Amniotic epithelial cell (primary cell): ENCODE measurements at places on chromosomes 2 and 18.

GRCh38 chr2:42238644-42239288 lies 69.6 kb downstream of the EML4 start:
- DNase-seq, result peak; percentile 22

- DNase-seq, result peak; percentile 45
Measured at GRCh38 chr18:62200121-62200914, 13.3 kb downstream of the RELCH start.

GRCh38 chr2:111632661-111633060 lies 251.3 kb downstream of the ANAPC1 start:
- DNase-seq, result peak; percentile 56

DNA sequence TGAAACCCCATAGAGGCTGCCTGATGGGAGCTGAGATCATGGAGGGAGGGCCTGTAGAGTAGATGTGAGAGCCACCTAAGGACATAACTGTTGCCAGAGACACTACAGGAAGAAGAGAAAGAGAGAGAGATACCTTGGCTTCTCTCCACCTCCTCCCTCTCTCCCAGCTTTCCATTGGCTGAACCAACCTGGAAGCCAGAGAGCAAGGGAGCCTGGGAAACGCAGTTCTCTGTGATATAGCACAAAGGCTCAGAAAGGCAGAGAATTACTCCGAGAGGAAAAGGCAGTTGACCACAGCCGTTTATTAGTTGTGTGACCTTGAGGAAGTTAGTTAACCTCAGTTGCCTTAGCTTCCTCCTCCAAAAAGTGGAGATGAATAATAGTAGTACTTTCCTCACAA lies 37.7 kb upstream of the MAT2A start:
- DNase-seq, result peak; percentile 77

DNA sequence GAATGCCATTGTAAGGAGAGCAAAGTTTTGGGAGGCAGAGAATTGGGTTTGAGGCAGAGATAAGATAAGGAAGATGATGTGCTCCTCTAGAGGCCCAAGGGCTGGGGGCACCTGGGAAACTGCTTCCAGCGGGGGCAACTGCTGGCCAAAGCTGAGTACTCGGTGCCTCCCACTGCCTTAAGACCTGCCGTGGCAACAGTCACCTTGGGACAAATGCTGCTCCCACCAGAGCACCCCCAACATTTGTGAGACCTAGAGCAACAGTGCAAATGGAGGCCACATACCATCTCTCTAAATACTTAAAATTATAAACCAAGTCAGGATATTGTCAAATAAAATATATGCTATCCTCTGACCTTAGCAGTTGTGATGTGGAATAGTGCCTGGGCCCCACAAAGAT lies 127.1 kb downstream of the CAPN13 start:
- DNase-seq, result no peak

- DNase-seq, result no peak
Measured at GRCh38 chr2:174339561-174340399, 5.0 kb downstream of the SP9 start.

GRCh38 chr2:203446780-203447179 lies 88.3 kb downstream of the RAPH1 start:
- DNase-seq, result no peak

DNA sequence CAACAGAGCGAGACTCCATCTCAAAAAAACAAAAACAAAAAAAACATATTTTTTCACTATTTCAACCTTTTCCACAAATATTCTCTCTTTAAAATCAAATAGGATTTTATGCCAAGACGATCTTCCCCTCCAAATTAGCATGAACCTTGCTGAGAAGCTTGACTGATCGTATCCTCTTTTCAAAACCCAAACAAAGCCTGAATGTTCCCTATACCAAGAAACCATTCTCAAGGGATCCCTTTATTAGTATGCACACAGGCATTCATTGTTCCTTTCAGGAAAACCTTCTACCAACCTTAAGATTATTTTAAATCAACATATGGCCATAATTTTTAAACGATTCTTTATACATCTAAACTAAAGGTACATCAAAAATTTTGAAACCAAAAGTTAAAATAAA lies 6.3 kb downstream of the SPIRE1 start:
- no peak for DNase-seq

DNA sequence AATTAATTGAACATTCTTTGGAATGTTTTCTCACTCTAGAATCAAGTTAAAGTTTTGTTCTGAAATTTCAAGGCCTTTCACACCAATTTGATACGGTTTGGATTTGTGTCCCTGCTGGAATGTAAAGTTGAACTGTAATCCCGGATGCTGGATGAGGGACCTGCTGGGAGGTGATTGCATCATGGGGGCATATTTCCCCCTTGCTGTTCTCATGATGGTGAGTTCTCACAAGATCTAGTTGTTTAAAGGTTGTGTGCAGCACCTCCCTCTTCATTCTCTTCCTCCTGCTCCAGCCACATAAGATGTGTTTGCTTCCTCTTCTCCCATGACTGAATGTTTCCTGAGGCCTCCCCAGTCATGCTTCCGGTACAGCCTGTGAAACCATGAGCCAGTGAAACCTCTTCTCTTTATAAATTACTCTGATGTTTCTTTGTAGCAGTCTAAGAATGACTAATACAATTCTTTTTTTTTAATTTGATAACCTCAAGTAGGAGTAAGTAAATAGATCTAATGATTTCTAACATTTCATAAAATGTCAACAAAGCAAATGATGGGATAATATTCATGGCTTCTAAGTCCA lies 144.2 kb upstream of the CDH7 start:
- no peak for DNase-seq

- DNase-seq, result no peak
Measured at GRCh38 chr18:80065705-80066104, 31.5 kb downstream of the RBFA start.

GRCh38 chr18:38369772-38370690 lies 804.4 kb upstream of the CELF4 start:
- no peak for DNase-seq

DNA sequence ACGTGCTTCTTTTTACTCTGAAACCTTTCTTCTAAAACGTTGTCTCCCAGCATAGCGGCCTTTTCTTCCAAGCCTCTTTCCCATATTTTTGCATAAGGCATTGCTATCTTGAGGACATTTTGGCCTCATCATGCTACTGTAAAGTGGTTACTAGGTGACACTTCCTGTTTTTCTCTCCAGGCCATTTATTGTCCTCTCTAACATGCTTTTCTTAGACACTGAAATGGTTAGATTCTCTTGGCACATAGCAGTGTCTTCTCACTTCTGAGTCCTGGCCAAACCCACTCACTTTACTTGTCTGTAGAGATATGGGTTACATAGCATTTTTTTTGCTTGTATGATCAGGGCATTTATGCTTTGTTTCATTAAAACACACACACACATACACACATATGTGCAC lies 50.1 kb upstream of the KCNH7 start:
- no peak for DNase-seq

DNA sequence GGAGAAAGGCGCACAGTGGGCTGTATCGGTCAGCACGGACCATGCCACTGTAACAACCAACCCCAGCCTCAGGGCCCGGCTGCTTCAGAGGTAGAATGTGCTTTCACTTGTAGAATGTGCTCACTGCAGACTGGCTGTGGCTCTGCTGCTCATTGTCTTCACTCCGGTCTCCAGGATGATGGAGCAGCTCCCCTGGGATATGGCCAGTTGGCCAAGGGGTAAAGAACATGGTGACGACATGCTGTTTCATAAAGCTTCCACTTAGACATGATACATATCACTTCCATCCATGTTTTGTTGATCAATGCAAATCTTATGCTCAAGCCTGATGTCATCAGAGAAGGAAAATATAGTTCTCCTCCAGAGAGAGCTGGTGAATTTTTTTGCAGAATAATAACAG lies 127.7 kb downstream of the SMAD2 start:
- DNase-seq, result no peak

- peak; percentile 99 for DNase-seq
Measured at GRCh38 chr2:234679741-234680687, 183.1 kb upstream of the ARL4C start.

DNA sequence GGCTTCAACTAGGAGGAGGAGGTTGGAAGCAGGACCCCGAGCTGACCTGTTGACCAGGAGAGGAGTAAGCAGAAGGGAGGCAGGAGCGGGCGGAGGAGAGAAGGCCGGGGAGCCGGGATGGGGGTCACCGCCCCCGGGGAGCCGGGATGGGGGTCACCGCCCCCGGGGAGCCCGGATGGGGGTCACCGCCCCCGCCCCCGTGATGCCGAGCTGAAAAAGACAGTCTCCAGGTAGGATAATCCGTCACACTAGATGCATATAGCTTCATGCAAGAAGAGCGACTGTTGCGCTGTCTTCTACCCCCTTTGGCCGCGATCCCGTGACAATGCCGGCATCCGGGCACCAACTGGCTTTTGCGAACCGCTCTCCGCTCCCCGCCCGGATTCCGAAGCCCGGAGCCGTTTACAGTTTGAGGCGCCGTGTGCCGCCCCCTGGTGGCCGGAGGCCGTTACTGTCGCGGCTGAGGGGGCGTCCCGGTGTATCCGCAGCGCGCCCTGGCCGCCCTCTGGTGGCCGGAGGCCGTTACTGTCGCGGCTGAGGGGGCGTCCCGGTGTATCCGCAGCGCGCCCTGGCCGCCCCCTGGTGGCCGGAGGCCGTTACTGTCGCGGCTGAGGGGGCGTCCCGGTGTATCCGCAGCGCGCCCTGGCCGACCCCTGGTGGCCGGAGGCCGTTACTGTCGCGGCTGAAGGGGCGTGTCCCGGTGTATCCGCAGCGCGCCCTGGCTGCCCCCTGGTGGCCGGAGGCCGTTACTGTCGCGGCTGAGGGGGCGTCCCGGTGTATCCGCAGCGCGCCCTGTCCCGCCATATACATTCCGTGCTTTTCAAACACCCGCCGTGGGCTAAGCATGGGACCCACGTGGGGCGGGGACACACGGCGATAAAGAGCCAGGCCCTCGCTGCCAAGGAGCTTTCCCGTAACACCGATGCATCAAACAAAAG lies 89.6 kb downstream of the ACTR3 start:
- DNase-seq, result no peak

DNA sequence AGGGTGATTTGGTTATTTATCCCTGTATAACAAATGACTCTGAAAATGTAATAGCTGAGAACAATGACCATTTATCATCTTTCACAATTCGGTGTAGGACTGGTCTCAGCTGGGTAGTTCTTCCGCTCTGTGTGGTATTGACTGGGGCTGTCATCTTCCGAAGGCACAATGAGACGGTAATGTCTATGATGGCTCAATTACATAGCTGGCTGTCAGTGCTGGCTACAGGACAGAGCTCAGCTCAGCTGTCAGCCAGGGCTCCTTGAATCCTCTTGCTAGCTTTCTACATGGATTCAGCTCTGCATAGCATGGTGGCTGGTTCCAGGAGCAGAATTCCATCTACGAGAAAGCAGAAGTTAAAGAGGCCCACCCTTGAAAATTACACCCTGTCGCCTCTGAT lies 483.8 kb downstream of the TDRD15 start:
- no peak for DNase-seq

DNA sequence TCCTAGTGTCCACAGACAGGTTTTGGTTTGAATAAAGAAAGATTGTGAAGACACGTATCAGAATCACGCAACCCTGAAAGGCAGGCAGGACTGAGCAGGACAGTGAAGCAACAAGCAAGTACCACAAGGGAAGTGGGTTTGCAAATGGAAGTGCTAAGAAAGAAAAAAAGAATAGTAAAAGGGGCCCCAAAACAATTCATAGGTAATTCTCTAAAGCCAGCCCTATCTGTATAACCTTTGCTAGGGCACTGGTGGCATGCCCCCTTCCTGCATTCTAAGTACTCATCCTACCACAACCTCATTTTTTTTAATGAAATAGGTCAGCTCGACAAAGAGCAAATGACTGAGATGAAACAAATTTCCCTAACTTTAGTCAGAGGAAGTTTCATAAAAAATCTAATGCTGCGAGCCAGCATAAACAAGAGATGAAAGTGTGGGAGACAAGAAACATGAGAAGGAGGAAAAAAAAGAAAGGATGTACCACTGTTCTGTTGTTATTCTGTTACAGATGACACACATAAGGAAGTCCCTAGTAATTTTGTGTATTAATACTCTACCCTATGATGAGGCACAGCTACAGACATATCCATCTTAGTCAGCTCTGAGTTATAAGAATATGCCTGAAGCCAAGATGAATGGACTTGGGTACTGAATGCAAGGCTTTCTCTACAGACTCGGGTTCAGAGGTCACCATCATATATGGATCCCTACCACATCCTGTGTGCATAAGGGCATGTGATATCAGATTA lies 32.2 kb downstream of the IKZF2 start:
- DNase-seq, result peak; percentile 60

DNA sequence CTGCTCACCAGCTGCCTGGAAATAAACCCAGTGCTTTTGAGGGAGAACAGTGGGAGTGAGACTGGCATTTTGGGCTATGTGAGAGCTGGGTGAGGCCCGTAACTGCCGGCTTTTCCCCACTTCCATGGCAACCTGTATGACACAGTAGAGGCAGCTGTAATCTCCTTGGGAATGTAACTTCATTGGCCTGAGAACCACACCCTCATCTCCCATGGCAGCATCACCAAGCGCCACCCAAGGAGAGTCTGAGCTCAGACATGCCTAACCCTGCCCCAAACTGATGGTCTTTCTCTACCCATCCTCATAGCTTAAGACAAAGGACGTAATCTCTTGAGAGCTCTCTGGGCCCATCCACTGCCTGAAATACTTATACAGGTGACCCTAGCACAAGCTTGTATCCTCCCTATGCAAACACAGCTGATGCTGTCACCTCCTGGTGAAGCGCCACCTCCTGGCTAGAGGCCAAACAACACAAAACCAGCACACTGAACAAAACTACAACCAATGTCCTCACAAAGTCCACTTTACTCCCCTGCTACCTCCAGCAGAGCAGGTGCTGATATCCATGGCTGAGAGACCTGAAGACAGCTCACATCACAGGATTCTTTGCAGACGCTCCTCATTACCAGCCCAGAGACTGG lies 763.4 kb upstream of the NRXN1 start:
- DNase-seq, result peak; percentile 6

DNA sequence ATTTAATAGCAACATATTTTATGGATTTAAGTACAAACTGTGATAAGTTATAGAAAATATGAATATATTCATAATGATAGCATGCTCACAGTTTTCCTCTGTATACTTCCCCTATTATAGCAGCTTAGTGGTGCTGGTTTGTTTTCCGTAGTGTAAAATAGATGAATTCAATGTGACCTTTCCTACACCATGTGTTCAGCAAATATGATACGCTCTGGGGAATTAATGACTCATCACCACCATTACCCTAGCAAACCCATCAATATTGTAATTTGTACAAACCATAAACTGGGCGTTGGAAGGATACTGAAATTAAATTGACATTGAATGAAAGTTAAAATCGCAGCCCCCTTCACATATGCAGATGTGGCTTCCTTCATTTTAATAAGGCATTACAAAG lies 58.7 kb upstream of the CDH19 start:
- no peak for DNase-seq
